Activated CD8-positive, alpha-beta T cell treated with anti-CD3 and anti-CD28 coated beads, Interleukin-2, amount 10 ng/mL, durations not matched to agents 7 days and 5 days (primary cell): ENCODE measurements at places on chromosomes 2 and 18.

DNA sequence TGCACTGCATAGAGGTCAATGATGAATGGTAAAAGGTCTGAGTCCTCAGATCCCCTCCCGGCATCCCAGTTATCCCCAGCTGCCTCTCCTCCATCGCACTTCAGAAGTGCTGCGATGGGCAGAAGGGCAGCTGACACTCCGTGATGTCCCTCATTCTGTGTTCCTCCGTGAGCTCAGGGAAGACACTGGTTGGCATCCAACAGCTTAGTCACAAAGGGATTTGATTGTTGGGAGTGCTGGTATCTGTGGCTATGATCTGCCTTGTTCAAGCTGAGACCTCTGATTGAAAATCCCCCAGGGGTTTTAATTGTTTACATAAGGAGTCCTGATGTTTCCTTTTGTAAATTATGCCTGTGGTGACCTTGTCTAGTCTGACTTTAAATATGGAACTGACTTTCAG lies 19.0 kb upstream of the SAG start:
- DNase-seq: no peak

DNA sequence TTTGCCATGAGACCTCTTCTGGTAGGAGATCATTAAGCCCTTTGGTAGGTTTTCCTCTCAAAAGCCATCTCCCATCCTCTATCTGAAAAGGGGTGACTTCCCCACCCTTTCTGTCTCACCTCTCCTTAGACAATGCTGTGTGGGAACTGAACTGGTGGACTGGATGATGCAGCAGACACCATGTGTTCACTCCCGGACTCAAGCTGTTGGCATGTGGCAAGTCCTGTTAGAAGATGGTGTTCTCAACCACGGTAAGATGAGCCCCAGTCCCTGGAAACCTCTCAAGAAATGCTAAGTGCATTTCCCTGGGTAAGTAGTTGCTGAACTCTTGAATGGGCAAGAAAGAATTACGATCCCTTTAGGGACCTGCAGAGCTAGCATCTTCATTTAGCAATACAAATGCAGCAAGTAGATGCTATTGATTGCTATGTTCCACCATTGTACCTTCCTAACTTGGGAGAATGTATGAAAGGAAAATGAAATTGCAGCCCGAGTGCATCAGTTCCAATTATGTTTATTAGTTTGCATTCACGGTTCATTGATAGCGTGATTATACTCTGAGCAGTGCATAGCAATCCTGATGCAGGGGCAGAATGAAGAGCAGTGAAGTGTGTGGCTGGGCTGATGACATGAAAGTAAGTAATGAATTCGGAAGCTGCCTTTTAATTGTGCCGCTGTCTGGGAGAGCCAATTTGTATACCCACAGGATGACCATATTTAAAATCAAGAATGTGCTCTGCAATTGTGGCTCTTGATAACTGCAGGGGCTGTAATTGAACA lies 110.0 kb upstream of the MAP3K20 start:
- no peak for DNase-seq

GRCh38 chr2:137964066-137964858 lies at the start of gene HNMT:
Gene HNMT (plus strand): TSS chr2:137964473. CDS start chr2:137964492, 19 bp downstream.
- DNase-seq: no peak

- no peak for DNase-seq
These were observed 25.3 kb downstream of the XPO1 start for GRCh38 chr2:61512768-61513398.

- DNase-seq: no peak
These were observed 441.8 kb downstream of the ZEB2 start for GRCh38 chr2:144078106-144078505.

- no peak for DNase-seq
These were observed 58.7 kb downstream of the STEAP3 start for GRCh38 chr2:119282146-119282995.

GRCh38 chr18:59022167-59022945 lies 117.3 kb upstream of the SEC11C start:
- no peak for DNase-seq

DNA sequence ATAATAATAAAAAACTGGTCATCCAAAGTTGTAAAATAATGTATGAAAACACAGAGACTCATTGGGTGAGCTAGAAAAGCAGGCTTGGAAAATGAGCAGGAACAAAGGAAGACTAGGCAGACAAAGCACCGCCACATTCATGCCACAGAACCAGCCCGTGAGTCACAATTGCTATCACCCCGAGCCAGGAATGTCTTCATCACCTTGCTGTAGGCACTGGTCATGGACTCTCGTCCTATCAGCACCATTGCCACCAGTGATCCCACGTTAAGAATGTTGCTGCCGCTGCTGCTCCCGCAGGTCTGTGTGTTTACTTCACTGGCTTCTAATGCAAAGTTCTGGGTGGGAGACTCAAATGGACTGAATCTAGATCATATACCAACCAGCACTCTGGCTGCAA lies 417.9 kb downstream of the PID1 start:
- DNase-seq: no peak

GRCh38 chr2:66021296-66021695 lies 413.6 kb upstream of the MEIS1 start:
- no peak for DNase-seq

- DNase-seq: no peak
These were observed 81.5 kb downstream of the LDLRAD4 start for GRCh38 chr18:13300029-13300428.

DNA sequence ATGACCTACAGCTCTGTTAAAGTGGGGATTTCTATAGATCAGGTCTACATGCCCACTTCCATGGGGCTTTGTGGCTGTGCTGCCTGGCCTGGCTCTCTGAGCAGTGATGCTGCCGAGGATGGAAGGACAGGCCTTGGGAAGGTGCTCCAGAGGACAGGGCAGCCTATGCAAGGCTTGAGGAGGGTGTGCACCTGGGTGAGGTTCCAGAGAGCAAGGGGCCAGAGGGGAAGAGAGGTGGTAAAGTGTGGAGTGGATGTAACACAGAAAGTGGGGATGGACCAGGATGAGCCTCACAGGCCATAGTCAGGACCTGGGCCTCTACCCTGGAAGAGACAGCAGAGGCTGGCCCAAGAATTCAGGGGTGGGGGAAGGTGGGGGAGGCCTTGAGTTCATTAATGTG lies 826.4 kb downstream of the DCDC2C start:
- no peak for DNase-seq

- no peak for DNase-seq
These were observed 100.7 kb upstream of the RNU4ATAC start for GRCh38 chr2:121429927-121430520.

GRCh38 chr2:227782804-227783203 lies 30.8 kb upstream of the CCL20 start:
- no peak for DNase-seq

GRCh38 chr2:8335801-8336200 lies 346.1 kb upstream of the ID2 start:
- no peak for DNase-seq

GRCh38 chr2:160433466-160434140 lies 60.0 kb downstream of the RBMS1 start:
- no peak for DNase-seq

DNA sequence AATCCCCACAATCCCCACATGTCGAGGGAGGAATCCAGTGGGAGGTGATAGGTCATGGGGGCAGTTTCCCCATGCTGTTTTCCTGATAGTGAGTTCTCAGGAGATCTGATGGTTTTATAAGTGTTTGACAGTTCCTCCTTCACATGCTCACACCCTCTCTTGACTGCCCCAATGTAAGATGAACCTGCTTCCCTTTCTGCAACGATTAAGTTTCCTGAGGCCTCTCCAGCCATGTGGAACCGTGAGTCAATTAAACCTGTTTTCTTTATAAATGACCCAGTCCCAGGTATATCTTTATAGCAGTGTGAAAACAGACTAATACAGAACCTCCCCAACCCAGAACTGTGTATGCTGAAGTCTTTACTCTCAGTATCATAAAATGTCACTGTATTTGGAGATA lies 289.5 kb upstream of the MMADHC start:
- DNase-seq: no peak

DNA sequence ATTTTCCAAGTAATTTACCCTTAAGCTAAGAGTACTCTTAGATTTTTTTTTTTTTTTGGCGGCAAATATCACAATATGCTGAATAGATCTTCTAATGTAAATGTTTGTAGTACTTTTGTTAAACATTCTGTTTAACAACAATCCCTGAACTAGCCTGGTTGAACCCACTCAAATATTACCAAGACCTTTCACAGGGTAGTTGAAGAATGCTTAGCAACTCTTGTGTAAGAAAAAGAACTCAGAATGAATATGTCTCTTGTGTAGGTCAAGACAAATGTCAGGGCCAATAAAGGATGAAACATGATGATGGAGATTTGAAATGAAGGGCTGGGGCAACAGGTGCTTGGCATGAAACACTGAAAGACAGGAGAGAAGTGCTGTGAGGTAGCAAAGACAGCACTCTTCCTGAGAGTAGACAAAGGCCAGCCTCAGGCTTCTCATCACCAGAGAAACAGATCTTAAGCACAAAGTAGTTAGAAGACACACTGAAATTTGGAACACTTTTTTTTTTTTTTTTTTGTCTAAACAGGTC lies 597.3 kb downstream of the ERBB4 start:
- no peak for DNase-seq

DNA sequence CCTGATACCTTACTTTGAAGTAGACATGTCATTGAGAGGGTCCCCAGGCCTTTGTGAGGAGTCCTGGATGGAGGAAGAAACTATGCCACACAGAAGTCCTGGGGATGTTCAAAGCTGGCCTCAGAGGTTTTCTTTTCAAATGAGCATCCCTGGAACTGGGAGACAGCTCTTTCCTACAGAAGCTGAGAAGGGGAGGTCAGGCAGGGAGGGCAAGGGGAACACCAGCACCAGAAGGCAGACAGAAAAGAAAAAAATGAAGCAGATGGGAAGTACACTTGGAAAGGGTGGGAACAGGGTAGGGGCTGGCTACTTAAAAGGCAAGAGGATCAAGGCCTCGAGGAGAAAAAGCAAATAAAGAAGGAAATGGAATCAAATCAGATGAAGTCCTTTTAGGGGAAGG lies 120.0 kb downstream of the FMNL2 start:
- no peak for DNase-seq

DNA sequence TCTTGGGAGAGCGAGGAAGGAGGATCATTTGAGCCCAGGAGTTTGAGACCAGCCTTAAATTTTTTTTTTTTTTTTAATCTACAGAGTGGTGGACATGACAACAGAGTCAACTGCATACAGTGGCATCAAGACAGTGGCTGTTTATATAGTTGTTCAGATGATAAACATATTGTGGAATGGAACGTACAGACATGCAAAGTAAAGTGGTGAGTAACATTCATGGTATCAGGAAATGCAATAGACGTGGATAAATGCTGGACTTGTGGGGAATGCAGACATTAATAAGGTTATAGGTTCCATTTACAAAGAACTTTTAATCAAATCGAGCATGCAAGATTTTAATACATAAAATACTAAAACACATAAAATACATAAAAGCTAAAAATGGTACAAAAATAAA lies 11.9 kb downstream of the WDR43 start:
- DNase-seq: no peak

DNA sequence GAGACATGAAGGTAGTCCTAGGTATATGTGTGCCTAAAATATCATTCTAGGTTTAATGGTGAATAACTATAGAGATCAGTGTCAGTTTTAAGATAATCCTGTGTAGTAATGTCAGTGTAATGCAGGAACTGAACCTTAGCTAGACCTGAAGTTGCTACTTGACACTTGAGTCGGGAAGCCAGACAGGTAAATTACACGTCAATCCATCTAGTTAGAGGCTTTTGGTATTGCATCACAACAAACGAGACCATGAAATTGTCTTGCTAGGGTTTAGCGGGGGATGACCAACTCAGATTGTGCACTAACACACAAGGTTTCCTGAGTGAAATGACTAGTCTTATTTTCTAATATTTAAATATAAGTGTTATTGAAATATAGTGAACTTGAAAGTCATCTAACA lies 2.0 kb downstream of the YPEL5 start:
- peak; percentile 20 for DNase-seq
